ENCODE measurements at places on chromosomes 6 and 20. TPM values are rescaled to one million over a fixed set of nuclear protein-coding genes. Genes with fewer than 3 reads are reported as not detected.

CENPW gene
- 13.9 TPM for polyA plus RNA-seq

DNA sequence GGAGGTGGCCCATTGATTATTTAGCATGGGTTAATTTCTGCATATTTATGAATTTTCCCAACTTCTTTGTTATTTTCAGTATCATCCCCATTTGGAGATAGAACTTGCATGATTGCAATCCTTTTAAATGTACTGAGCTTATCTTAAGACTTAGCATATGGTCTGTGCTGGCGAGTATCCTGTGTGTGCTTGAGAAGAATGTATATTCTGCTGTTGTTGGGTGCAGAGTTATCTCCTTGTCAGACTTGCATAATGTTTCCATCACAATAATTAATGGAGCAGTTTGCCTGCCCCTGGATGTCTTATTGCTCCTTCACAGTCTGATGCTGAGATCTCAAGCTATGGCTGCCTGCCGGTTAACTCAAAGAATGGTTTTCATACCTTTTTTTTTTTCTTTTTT lies 112.6 kb downstream of the CDYL start:
- no peak for DNase-seq

DNA sequence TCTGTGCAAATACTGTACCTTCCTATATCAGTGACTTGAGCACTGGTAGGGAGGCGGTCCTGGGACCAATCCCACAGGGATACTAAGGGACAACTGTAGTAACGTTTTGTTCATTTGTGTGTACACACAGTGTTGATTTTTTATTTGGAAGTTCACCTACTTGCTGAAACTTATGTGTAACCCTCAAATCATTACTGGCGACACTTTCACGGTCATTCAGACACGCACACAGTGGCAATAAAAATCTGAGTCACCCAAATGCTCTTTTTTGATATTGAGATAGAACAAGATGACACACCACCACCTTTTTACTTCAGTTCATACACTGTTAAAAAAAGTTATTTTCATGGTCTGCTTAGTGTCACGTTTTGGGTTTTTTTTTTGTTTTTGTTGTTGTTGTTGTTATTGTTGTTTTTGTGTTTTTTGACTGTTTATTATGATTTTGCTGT lies 79.8 kb downstream of the QKI start:
- DNase-seq: no peak

DNA sequence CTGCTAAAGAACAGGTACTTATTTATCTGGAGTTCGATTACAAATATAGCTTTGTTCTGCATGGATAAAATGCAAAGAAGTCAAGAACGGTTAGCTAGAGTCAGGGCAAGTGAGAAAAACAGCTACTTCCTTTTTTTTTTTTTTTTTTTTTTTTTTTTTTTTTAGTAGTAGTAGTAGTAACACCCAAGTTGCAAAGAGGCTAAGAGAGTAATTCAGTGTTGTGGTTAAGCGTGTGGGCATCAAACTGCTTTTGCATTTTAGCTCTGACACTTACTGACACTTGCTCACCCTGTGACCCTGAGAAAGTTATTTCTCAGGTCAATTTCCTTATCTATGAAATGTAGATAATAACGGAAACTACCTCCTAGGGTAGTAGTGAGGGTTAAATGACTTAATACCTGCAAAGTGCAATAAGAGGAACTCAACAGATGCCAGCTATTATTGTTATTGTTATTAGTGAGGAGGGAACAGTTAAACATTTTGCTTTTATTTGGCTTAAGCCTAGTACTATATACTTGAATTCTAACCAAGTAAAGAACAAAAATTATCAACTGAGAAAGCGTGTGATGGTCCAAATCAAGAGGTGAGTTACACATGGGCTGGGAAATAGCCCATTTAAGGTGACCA lies 86.7 kb upstream of the BACH2 start:
- DNase-seq: no peak

GRCh38 chr20:8424010-8424409 lies 291.9 kb downstream of the PLCB1 start:
- no peak for DNase-seq

DNA sequence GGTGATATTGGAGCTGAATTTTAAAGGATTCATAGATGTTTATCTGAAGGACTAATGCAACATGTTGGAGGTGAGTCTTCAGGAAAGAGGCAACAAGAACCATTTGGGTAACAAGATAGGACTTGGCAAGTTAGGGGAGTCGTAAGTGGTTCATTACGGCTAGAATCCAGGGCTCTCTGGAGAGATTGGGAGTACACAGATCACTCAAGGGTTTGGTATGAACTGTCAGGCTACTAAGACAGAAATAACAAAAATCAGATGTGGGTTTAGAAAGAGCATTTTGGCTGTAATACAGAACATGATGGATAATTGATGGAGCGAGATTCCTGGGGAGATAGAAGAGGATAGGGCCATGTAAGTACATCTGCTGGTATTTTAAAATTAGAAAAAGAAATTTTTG lies 86.3 kb upstream of the ESR1 start:
- no peak for DNase-seq

DNA sequence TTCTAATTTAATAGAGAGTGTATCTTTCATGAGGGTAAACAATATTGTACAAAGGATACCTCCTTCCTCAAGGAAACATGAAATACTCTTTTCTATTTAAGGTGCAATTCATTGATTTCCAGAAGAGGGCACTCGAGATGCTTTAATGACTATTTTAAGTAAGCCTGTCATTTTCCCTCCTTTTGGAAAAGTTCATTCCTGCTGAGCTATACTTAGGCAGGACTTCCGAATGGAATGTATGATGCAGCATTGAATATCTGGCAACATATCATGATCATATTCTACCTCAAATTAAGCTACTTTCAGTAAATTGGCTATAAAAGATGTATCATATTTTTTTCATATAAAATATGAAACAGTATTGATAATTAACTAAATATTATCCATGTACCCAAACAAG lies 5.0 kb downstream of the DST start:
- no peak for DNase-seq

GRCh38 chr6:32167154-32167760 lies 2.9 kb downstream of the EGFL8 start:
- DNase-seq: no peak

DNA sequence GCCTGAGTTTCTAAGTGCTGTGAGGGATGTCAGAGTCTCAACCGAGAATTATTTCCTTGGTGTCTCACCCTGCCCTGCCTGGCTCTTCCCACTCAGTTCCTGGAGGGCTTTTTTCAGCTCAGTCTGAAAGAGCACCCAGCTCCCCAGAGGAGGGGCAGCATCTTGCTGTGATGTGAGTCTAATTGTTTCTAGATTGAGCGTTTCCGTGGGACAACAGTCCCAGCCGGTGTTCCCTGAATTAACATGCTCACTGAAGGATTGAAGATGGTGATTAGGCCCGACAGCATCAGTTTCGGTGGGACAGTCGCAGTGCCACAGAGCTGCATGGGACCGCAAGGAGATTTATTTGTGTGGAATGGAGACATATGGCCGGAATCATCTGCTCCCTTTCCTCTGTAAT lies 587.6 kb downstream of the DHX35 start:
- no peak for DNase-seq

Measured in stomach (tissue), 19 donors.